Activated CD4-positive, alpha-beta T cell treated with anti-CD3 and anti-CD28 coated beads for 4 hours (primary cell): ENCODE measurements at places on chromosomes 16 and 17.

GRCh38 chr16:27924411-27925118, 138.9 kb downstream of the GSG1L start:
- no peak for DNase-seq

GRCh38 chr17:3796110-3796821, 4.7 kb downstream of the ITGAE start:
- peak; percentile 60 for DNase-seq

GRCh38 chr17:27384261-27384701, 72.0 kb upstream of the KSR1 start:
- no peak for DNase-seq

GRCh38 chr17:81251094-81251708, 12.1 kb downstream of the NDUFAF8 start:
- no peak for DNase-seq

DNA sequence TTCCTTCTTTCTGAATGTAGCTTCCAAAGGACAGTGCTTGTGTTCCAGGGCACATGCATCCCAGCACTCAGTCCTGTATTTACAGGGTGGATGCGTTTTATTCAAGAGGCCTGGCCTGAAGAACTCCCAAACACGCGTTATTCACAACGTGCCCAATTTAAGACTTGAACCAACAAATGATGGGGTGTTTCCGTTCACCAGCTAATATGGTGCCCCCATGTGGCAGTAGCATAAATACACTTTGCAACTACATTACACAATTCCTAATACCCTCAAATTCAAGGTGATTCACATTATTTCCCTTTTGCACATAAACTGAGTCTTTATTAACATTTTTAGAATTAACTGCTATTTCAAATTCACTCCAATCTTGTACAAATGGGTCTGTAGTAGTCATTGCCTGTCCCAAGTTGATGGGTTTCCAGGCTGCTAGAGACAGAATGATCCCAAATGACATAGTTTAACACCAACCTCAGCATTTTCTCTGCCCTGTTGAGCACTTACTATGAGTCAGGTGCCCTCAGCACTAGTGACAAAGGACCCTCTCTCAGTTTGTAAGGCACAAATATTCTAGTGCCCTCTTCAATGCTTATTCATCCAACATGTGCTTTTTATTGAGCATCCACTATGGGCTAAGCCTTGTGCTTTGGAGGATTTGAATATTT, 26.9 kb downstream of the HSD17B2 start:
- DNase-seq: no peak

GRCh38 chr16:11587643-11588247, 1.0 kb upstream of the LITAF start:
- no peak for DNase-seq

DNA sequence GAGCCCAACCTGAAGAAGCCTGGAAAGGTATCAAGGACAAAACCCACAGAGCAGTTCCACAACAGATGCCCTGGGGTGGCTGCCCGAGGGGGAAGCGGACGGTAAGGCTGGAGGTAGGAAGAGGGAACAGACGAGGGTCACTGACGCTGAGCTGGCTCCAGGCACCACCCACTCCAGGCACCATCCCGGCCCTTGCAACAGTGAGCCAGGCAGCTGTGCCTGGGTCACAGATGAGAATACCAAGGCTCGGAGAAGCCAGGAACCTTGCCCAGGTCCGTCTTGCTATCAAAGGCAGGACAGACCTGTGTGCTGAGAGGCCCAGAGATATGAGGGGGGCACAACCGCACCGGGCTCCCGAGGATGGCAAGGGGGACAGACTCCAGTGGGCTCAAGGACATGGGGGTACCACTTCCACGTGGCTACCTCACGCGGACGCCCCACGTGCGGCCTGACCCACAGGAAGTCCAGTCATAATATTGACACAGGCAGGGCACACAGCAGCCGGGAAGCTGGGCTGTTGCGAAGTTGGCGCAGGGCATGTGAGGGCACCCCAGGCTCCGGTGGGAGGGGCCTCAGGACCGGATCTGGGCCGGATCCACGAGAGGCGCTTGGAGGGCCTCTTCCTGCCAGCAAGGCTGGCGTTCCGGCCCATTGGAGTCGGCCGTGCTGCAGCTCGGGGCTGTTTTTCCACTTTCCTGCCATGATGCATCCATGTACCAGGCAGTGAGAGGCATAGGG, 29.9 kb downstream of the PEMT start:
- DNase-seq: no peak

DNA sequence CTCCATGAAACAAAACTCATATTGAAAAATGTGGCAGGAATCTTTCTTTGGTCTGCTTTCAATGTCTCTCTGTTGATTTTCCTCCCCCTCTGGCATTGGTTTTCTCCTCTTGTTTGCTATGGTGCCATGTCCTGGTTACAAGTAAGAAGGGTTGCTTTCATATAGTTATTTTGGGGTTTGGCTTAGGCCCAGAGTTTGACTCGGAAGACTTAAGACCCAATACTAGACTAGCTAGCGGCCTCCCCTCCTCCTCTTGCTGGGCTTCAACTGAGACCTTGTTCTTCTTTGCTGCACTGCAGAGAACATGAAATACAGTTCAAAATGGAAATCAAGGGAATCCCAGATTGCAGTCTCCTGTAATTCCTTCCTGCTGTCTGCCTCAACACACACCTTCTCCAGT, 30.0 kb upstream of the CLEC18A start:
- no peak for DNase-seq

GRCh38 chr17:48641541-48642058, 15.4 kb upstream of the HOXB9 start:
- no peak for DNase-seq

GRCh38 chr17:19003543-19004420, 782 bp downstream of the FAM83G start:
- peak; percentile 60 for DNase-seq

GRCh38 chr16:89925596-89926079, 2.5 kb downstream of the TUBB3 start:
- no peak for DNase-seq

DNA sequence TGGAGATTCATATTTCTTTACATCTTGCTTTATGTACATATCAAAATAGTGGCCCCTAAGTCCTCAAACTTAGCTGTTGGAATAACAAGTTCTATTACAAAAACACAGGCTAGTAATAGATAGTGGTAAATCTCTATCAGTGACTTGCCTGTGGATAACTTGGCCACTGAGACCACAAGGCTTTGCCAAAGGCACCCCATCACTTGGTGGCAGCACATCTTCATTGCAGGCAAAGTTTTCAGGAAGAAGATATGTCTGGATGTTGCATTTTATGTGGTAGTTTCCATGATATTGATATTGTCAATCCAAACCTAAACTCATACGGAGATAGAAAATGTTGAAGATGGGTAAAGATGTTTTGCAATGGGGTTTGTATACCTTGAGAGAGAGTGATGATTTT, 58.5 kb downstream of the KNOP1 start:
- DNase-seq: no peak

- DNase-seq: no peak
These were observed 107.3 kb downstream of the SDK2 start for GRCh38 chr17:73536700-73537605.

- no peak for DNase-seq
These were observed 2.4 kb upstream of the MTMR4 start for GRCh38 chr17:58516644-58517377.

GRCh38 chr16:24973809-24974461, 41.2 kb downstream of the ARHGAP17 start:
- DNase-seq: no peak

- no peak for DNase-seq
These were observed 59.9 kb upstream of the CDH5 start for GRCh38 chr16:66306366-66307150.
